Naive thymus-derived CD4-positive, alpha-beta T cell (primary cell): ENCODE measurements at places on chromosomes 6 and 20. TPM values are rescaled to one million over a fixed set of nuclear protein-coding genes. Genes with fewer than 3 reads are reported as not detected.

GRCh38 chr6:13354331-13355042 is 26.1 kb upstream of the TBC1D7 start:
- DNase-seq = no peak
- no peaks in the 10 kb centered on the region for H3K27me3 ChIP-seq
- no peaks in the 10 kb centered on the region for H3K36me3 ChIP-seq
- peaks cover 27% of the 10 kb centered on the region for H3K4me1 ChIP-seq
- peak overlapping the region; percentile 46 for H3K27ac ChIP-seq
- H3K4me3 ChIP-seq = no peak overlapping the region

DNA sequence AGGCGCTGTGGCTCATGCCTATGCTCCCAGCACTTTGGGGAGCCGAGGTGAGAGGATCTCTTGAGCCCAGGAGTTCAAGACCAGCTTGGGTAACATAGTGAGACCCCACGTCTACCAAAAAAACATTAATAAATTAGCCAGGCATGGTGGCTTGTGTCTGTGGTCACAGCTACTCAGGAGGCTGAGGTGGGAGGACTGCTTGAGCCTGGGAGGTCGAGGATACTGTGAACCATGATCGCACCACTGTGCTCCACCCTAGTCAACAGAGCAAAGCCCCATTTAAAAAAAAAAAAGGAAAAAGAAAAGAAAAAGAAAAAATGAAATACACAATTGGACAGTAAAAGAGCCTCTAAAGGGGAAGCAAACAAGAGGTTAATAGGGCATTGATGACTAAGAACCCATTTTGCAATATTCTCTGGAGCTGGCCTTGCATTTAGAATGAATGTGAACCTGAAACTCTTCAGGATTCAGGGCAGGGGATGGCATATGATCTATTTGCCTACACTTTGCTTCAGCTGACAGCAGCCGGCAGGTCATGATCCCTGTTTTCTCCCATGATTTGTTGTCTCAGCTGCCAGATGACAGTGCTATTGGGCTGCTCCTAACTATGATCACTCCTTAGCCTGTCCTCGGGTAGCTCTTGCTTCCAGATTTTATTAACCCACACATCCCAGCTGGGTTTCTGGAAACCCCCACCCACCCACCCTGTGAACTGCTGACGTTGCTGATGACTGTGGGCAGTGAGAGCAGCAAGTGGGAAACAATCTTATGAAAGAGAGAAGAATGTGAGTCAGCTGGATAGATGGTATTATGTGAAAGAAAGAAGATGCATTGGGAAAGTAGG is 83.8 kb upstream of the ELOVL5 start:
- no peak for DNase-seq
- no peaks in the 10 kb centered on the region for H3K27me3 ChIP-seq
- no peaks in the 10 kb centered on the region for H3K4me1 ChIP-seq
- no peak overlapping the region for H3K27ac ChIP-seq

DNA sequence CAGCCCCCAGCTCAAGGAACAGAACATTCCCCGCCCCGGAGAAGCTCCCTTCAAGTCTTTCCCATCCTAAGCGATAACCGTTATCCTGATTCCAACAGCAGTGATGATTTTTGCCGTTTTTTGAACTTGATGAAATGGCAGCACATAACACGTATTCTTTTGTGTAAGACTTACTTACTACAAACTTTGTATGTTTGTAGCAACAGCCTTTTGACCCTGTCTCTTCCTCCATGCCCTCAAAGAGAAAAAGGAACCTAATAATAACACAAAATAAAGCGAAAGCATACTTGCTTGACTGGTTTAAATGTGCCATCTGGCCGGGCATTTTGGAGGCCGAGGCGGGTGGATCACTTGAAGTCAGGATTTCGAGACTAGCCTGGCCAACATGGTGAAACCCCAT is 26.4 kb upstream of the SLC9A8 start:
- H3K4me1 ChIP-seq = no peaks in the 10 kb centered on the region
- no peak overlapping the region for H3K27ac ChIP-seq
- H3K4me3 ChIP-seq = no peak overlapping the region
- no peak for DNase-seq
- H3K36me3 ChIP-seq = no peaks in the 10 kb centered on the region
- no peaks in the 10 kb centered on the region for H3K27me3 ChIP-seq

GRCh38 chr20:38148328-38149102 is 16.6 kb downstream of the TGM2 start:
- H3K27ac ChIP-seq = no peak overlapping the region
- H3K4me3 ChIP-seq = no peak overlapping the region
- no peaks in the 10 kb centered on the region for H3K4me1 ChIP-seq
- H3K36me3 ChIP-seq = no peaks in the 10 kb centered on the region
- DNase-seq = no peak
- no peaks in the 10 kb centered on the region for H3K27me3 ChIP-seq

- no peak overlapping the region for H3K27ac ChIP-seq
- DNase-seq = no peak
- H3K4me1 ChIP-seq = no peaks in the 10 kb centered on the region
- no peaks in the 10 kb centered on the region for H3K36me3 ChIP-seq
Measured at GRCh38 chr6:33173535-33174180, 18.6 kb downstream of the COL11A2 start.

DNA sequence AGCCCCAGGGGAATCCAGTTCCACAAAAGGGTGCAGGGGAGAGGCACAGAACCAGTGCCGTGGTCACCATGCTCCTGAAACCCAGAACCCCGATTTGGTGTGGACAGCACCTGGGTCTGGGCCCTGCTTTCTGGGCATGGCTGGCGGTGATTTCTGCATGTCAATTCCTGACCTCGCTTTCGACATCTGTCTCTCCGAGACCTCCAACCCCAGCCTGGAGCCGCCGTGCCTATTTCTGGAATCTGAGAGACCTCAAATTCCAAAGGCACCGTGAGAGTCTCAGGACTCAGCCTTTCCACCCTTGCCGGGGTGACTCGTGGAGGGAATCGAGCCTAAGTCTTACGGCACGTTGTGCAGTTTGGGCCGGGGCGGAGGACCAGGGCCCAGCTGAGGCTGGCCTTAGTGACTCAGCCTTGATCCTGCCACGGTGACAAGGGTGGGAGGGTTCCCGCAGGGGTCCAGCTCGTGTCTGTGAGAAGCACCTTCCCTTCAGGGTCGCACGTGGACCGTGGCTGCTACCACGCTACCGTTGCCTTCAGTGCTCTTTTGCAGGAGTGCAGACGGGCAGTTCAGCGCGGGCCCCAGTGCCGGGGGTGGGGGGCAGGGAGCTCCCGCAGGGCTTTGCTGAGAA is 133.7 kb downstream of the PXDC1 start:
- no peak overlapping the region for H3K27ac ChIP-seq
- H3K27me3 ChIP-seq = no peaks in the 10 kb centered on the region
- no peak overlapping the region for H3K4me3 ChIP-seq
- H3K36me3 ChIP-seq = no peaks in the 10 kb centered on the region

DNA sequence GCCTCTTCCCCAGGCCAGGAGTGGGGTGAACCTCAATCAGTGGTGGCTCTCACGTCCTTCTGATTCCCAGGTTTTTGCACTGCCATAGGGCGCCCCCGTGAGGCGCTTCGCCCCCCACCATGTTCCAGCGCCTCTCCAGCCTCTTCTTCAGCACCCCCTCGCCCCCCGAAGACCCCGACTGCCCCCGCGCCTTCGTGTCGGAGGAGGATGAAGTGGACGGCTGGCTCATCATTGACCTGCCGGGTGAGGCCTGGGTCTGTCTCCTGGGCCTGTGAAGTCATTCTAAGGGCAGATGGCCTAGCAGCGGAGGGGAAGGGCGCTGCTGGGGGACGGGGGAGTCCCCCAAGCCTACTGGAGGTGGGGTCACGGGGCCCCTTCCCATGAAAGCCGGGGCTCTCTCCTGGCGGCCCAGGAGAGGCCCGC is 4.5 kb downstream of the TP53INP2 start:
- H3K27me3 ChIP-seq = no peaks in the 10 kb centered on the region
- H3K36me3 ChIP-seq = peaks cover 3% of the 10 kb centered on the region
- H3K27ac ChIP-seq = peak overlapping the region; percentile 87
- peak; percentile 50 for DNase-seq

- peaks cover 23% of the 10 kb centered on the region for H3K36me3 ChIP-seq
- H3K27ac ChIP-seq = no peak overlapping the region
- H3K27me3 ChIP-seq = no peaks in the 10 kb centered on the region
- no peak overlapping the region for H3K4me3 ChIP-seq
- peaks cover 20% of the 10 kb centered on the region for H3K4me1 ChIP-seq
Measured at GRCh38 chr6:116106146-116106545, 5.5 kb downstream of the NT5DC1 start.

DNA sequence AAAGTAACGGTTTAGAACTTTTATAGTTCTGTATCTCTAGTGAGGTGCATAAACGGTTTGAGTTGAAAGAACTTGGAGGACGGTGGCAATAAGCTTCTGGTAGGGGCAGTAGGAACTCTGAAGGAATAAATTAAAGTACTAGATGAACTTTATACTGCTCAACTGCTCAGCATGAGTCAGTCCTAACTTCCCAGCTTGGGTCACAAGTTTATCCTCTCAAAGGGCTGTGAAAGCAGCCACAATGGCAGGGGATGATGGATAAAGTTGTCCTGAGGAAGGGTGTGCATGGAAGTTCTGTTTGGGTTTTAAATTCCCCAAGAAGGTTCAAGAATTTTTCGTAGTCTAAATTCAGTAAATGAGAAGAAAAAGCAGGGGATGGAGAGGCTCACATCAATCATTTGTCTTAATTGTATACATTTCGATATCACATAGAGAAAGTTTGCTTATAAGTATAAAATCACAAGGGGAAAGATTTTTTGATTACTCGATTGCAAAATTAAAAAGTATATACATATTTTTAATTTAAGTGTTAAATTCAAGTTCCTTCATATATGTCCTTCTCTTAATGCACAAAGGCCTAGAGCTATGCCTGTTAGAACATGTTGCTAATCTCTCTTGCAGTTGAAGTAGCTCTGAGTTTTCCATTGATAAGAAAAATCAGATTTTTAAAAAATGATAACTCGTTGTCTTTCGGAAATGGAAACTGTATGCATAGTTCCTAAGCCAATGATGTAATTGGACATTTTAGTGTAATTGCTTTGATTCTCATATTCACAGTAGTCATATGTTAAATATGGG is 55.3 kb upstream of the JAG1 start:
- no peak for DNase-seq
- H3K36me3 ChIP-seq = no peaks in the 10 kb centered on the region
- no peaks in the 10 kb centered on the region for H3K27me3 ChIP-seq
- no peaks in the 10 kb centered on the region for H3K4me1 ChIP-seq
- no peak overlapping the region for H3K4me3 ChIP-seq

- no peaks in the 10 kb centered on the region for H3K36me3 ChIP-seq
- H3K27me3 ChIP-seq = no peaks in the 10 kb centered on the region
- no peak for DNase-seq
Measured at GRCh38 chr6:105161421-105161820, 18.4 kb downstream of the POPDC3 start.

- no peaks in the 10 kb centered on the region for H3K27me3 ChIP-seq
- DNase-seq = no peak
- peak overlapping the region; percentile 87 for H3K4me3 ChIP-seq
- H3K4me1 ChIP-seq = peaks cover 22% of the 10 kb centered on the region
- H3K36me3 ChIP-seq = no peaks in the 10 kb centered on the region
Measured at GRCh38 chr6:27836141-27836782, 75.9 kb downstream of the OR2B2 start.

DNA sequence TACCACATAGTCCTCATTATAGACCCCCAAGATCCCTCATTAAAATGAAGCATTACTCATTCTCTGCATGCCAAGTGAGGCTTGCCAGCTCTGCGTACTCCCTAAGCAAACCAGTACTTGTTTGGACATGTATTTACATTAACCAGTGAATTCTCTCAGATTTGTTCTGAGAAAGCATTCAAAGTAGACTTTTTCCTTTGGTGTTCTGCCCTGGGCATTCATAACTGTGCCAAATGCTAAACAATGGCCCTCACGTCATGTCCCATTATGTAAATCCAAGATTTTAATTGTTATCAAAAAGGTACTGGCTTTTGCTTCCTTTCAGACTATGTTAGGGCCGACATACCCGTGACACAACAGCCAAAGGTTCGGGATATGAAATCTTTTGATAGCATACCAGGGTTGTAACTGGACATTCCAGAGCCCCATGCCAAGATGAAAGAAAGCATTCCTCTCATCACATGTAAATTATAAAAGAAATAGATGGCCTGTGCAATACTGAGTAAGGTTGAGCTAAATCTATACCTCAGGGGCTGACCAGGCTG is 164.2 kb downstream of the ADAT2 start:
- no peaks in the 10 kb centered on the region for H3K36me3 ChIP-seq
- H3K4me1 ChIP-seq = no peaks in the 10 kb centered on the region
- DNase-seq = no peak

DNA sequence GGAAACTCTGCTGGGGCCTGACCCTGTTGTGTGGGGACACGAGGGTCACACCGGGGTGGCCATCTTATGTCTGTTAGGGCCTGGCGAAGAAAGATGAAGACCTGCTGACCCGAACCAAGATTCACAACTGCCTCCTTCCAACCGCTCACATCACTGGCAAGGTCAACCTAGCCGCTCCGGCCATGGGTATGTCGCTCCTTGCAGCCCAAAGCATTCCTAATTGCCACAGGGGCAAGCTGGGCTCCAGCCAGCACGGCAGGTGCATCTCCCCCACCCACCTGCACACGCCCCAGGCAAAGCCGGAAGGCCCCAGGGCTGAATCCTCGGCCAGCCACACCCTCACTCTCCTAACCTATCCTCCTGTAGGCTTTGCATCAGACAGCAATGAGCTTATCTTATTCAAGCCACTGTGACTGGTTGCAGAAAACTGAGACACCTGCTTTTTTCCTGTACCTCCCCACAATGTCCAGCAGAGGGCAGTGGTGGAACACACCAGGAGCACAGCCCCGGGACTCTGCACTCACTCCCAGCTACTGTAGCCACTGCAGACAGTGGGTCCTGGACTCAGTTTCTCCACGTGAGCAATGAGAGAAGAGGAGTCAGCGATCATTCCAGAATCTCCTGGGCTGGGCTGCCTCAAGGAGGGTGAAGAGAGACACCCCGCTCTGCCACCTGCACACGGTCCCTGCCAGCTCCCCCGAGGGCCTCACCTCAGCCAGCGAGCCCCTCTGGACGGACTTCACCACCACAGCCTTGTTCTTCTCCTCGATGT is 170.2 kb downstream of the PREX1 start:
- no peak overlapping the region for H3K4me3 ChIP-seq
- peaks cover 28% of the 10 kb centered on the region for H3K36me3 ChIP-seq
- H3K27me3 ChIP-seq = no peaks in the 10 kb centered on the region
- peaks cover 3% of the 10 kb centered on the region for H3K4me1 ChIP-seq
- no peak overlapping the region for H3K27ac ChIP-seq

GRCh38 chr6:9252799-9253198 is 817.5 kb upstream of the SLC35B3 start:
- no peaks in the 10 kb centered on the region for H3K27me3 ChIP-seq
- DNase-seq = no peak
- H3K36me3 ChIP-seq = no peaks in the 10 kb centered on the region
- H3K4me3 ChIP-seq = no peak overlapping the region

GRCh38 chr6:33860706-33861474 is 57.1 kb upstream of the MLN start:
- peaks cover 54% of the 10 kb centered on the region for H3K4me1 ChIP-seq
- DNase-seq = peak; percentile 52
- no peak overlapping the region for H3K27ac ChIP-seq
- no peaks in the 10 kb centered on the region for H3K27me3 ChIP-seq

GRCh38 chr20:10042086-10042485 is 7.3 kb downstream of the ANKEF1 start:
- H3K4me3 ChIP-seq = no peak overlapping the region
- no peaks in the 10 kb centered on the region for H3K4me1 ChIP-seq
- no peaks in the 10 kb centered on the region for H3K27me3 ChIP-seq
- no peak overlapping the region for H3K27ac ChIP-seq

- H3K36me3 ChIP-seq = no peaks in the 10 kb centered on the region
- no peaks in the 10 kb centered on the region for H3K27me3 ChIP-seq
- no peak overlapping the region for H3K4me3 ChIP-seq
- H3K27ac ChIP-seq = no peak overlapping the region
- peaks cover 42% of the 10 kb centered on the region for H3K4me1 ChIP-seq
- no peak for DNase-seq
Measured at GRCh38 chr6:45493761-45494160, 116.0 kb upstream of the SUPT3H start.

The PPP1R16B gene
- total RNA-seq = 20.8 TPM

The DPM1 gene
- 40.5 TPM for total RNA-seq

The MEI4 gene
- not detected for total RNA-seq
